ENCODE measurements at places on chromosomes 16 and 17. TPM values are rescaled to one million over a fixed set of nuclear protein-coding genes. Genes with fewer than 3 reads are reported as not detected.

The DNAI2 gene
- total RNA-seq, result not detected

The WNT9B gene
- total RNA-seq, result not detected

The SMPD3 gene
- total RNA-seq, result 71.5 TPM

The ABCA6 gene
- 5.7 TPM for total RNA-seq

The ASPHD1 gene
- total RNA-seq, result 1.7 TPM

The IFT20 gene
- total RNA-seq, result 26.3 TPM

The GDPD3 gene
- total RNA-seq, result 88.7 TPM

The MYL4 gene
- not detected for total RNA-seq
